ENCODE measurements at places on chromosomes 2 and 18.

- DNase-seq: no peak
These were observed 115.5 kb downstream of the ESCO1 start for GRCh38 chr18:21484851-21485636.

DNA sequence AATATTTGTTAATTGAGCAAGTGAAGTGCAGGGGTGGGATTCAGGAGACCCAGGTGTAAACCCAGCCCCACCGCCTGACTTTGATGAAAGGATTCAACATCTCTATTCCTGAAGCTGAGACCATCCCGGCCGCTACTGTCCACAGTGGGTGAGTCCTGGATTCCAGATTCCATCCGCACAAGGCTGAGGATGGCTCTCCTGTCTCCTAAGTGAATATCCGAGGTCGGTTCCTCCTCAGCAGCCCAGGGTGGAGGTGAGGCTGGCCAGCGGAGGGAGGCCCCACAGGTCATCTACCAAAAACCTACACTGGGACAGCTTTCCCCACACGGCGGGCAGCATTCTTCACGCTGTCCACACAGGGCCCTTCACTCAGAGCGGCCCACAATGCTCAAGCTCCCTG is 57.6 kb downstream of the ACKR3 start:
- DNase-seq: no peak

DNA sequence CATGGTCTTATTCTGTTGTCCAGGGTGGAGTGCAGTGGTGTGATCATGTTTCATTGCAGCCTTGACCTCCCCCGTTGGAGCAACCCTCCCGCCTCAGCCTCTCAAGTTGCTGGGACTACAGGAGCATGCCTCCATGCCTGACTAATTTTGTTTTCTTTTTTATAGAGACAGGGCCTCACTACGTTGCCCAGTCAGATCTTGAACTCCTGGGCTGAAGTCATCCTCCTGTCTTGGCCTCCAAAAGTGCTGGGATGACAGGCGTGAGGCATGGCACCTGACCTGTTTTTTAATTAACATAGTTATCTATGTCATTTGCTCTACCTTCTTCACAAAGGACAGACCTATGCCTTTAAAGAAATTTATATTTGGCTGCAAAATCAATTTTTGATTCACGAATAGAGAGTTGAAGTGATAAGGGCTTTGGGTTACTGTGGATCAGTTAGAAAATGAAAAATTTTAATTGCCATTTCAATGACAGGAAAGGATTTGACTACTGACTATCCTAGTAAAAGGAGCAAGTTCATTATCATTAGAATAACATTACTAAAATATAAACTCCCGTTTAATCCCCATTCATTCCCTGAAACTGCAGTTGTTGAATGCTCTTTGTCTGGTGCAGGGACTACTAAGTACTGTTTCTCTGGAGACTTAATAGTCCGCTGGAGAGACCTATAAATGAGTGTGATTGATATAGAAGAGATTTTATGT is 3.7 kb downstream of the RNF138 start:
- no peak for DNase-seq

- DNase-seq: no peak
These were observed 269.8 kb downstream of the KLHL29 start for GRCh38 chr2:23654756-23655155.

DNA sequence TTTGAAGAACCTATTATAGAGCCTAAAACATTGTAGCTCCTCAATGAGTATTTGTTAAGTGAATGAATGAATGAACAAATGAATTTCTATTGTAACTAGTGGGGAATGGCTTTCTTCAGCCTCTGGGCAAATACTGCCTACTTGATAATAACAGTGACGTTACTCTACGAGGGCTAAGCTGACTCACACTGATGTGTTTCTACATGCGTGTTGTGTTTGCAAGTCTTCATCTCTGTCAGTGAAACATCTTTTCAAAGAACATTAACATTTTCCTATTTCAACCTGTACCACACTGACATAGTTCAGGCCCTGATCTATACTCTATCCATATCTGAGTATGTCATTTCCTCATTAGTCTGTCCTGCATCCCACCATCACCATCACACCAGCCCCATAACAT is 319.9 kb upstream of the ACVR2A start:
- no peak for DNase-seq

- DNase-seq: no peak
These were observed 1355.5 kb downstream of the SUCLG1 start for GRCh38 chr2:83103613-83104012.

DNA sequence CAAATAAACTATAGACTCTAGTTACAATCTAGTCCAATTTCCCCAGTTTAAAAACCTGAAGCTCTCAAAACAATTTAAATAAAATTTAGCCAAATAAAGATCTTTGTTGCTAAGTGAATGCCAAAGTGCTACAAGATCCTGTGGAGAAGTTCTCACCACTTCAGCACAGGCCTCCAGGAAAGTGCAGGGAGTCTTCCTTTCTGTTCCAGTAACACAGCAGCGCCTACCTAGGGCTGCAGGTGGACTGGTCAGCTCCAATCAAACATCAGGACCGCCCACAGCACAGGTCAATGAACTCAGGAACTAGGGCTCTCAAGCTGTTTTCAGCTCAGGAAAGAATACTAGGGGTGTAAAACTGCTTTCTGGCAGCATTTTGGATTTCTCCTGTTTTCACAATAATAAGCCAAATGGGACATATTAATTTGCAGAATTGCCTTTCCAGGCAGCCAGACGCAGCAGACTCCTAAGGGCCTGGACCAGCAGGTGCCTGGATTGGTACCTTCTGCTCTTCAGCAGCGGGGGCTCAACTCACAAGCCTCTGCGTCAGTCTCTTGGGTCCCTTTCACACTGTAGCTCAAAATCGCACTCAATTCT is 1.5 kb downstream of the FAM110C start:
- DNase-seq: no peak

GRCh38 chr2:30236591-30237238 is 5.4 kb downstream of the LBH start:
- DNase-seq: no peak

GRCh38 chr18:13436576-13436975 is 218.0 kb downstream of the LDLRAD4 start:
- peak; percentile 17 for DNase-seq

- DNase-seq: no peak
These were observed 276.5 kb upstream of the MC4R start for GRCh38 chr18:60649107-60649506.

GRCh38 chr18:59009846-59010245 is 129.8 kb upstream of the SEC11C start:
- no peak for DNase-seq

GRCh38 chr18:45387229-45387628 is 228.0 kb upstream of the SLC14A2 start:
- DNase-seq: no peak

GRCh38 chr2:206718296-206718695 is at the start of gene DYTN:
TSS of gene DYTN (minus strand) at chr2:206718396. CDS start at chr2:206718279, 117 bp downstream.
- no peak for DNase-seq

DNA sequence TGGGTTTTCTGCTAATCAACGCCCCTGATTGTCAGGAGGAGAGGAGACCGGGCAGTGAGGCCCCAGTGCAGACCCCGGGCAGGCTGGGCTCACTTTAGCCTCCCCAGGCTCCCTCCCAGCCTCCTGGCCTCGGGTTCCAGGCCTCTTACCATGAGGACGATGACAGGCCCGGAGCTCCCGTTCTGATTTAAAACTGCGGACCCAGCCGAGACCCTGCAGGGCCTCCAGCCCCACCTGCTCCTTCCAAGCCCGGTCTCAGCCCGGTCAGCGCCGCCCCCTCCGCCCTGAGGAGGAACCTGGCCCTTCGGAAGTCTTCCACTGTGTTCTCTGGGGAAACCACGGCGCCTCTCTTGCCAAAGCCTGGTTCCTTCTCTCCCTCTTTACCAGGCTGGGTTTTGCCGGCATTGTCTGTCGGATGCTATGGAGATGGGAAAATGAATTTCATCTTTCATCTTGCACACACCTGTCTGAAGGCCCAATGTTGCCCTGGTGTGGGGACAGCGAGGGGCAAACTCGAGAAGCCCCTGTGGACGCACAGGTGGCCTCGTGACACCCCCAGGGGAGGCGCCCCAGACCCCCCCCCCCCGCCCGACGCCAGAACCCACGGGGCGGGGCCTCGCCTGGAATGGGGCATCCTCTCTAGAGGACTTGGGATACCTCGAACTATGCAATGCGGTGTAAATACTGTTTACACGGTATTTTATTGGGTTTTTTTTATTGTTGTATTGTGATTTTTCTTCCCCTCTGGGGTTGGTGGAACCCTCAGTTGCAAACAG is 37.7 kb upstream of the CTDP1 start:
- DNase-seq: no peak

DNA sequence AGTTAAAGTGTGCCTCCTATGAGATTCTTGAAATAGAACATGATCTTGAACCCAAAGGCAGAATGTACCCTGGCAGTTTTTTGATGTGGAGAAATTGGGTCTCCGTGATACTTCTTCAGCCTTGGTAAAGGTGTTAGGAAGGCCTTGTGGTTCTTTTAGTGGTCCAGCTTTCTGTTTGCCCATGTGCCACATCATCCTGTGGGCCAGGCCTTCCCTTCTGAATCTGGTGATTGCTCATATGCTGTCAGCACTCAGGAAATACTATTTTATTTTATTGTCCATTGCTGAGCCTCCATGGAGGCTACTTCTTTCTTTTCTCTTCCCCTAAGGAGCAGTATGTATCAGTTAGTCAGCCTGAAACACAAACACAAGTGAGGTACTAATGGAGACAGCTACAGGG is 52.9 kb downstream of the CCDC141 start:
- DNase-seq: no peak

DNA sequence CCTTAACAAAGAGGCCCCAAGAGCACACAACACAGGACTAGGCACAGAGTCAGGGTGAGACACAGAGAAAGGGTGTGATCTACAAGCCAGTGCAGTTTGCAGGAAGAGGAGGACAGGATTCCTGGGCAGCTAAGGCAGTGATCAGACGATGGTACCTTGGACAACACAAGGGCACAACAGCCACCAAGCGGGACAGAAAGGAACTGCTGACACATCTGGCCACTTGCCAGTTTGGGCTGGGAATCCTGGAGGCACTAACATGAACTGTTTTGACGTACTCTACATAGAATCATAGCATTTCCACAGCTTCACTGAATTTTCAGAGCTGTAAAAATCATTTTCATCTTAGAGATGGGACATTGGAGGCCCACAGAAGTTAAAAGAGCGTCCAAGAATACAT is 221.5 kb upstream of the SLC35G4 start:
- DNase-seq: no peak

DNA sequence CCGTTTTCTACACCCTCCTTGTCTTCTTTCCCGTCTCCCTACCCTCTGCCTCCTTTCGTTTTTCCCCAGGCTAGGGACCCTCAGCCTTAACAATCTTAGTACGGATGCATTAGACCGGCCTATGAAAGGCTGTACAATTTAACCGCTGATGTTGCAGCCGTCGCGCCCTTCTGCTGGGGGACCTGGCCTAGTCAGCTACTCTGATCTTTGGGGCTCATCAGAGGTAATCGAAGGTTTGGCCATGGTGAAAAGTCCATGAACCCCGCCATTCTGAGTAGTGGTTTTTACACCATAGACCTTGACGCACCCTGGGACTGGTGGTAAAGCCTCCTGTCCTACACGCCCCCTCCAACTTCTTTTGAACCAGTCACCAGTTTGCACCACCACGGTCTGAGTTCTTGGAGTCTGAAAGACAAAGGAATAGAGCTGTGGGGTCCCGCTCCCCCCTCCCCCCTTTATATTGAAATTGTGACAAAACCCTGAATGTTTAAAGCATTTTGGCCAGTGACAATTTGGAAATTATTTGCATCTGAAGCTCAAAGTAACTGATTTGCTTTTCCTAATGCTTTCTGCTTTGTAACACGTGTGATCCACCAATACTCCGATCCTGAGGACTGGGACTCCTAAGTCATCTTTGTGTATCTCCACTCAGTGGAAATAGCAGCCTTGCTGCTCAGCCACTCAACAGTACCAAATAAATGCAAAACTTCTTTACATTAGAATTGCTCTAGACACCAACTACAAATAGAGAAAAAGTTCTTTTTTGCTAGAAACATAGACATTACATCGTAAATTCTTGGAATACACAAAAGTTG is 642 bp upstream of the SRSF7 start:
- no peak for DNase-seq

- DNase-seq: peak; percentile 14
These were observed at the start of gene ADAM23 for GRCh38 chr2:206442833-206443734. TSS of gene ADAM23 (plus strand) at chr2:206443532. CDS start at chr2:206443867, 335 bp downstream.

- DNase-seq: no peak
These were observed 111.1 kb downstream of the PXDN start for GRCh38 chr2:1633092-1633671.

- DNase-seq: no peak
These were observed 470.9 kb upstream of the SPHKAP start for GRCh38 chr2:228652366-228652765.

- DNase-seq: no peak
These were observed 86.5 kb upstream of the EPB41L3 start for GRCh38 chr18:5630057-5630899.

GRCh38 chr2:211259831-211260476 is 703.6 kb downstream of the CPS1 start:
- DNase-seq: no peak

DNA sequence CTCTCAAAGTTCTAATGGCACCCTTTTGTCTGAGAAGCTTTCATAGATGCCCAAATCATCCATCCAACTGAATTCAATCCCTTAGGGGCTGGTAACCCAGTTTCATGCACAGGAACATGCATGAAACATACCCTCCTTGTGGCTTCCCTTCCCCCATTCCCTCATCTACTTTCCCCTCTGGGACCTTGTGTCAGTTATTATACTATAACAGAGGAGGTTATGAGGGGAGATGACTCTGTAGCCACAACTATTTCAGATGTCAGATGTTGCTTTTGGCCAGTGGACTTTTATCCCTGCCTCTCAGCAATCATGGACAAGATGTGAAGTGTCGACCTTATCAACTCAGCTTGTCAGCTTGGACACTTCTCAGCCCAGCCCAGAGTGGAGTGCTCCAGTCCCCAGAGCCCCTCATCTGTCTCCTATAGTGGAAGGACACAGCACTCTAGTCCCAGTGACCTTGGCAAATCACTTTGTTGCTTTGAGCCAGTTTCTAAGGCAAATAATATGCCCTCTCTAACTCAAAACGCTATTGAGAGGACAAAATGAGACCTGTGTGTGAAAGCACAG is 8.4 kb downstream of the DHRS9 start:
- no peak for DNase-seq

DNA sequence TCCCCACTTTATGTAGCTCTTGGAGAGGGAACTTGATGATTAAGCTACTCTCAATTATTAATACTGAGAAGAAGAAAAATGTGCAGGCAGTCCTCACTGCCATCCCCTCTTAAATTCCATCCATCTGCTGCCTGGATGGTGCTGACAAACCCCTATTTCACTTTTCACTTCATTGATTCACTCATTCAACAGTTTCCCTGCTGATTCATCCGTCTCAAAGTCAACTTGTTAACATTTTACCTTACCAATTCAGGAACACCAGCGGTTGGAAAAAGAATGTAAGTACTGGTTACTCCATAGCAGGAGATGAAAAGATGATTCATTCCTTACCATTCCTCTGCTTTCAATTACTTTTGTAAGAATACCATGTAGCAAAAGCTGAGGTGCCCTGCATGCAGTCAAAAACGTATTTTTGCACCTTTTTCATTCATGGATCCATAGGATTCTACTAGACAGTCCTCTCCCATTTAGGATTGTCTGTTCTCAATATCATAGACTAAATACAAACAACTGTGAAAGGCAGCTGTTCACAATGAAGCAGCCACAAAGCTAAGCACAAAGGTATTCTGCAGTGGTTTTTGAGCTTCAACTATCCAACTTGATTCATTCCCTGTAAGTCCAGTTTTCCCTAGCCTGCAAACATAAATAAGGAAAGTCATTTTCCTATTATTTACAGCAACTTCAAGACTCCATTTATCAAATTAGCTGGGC is 262.0 kb downstream of the MREG start:
- no peak for DNase-seq

GRCh38 chr18:24548583-24548982 is 88.1 kb downstream of the HRH4 start:
- no peak for DNase-seq

GRCh38 chr2:232588680-232589585 is 38.4 kb downstream of the EIF4E2 start:
- DNase-seq: no peak
